T-helper 17 cell (primary cell): ENCODE measurements at places on chromosomes 3 and 15.

DNA sequence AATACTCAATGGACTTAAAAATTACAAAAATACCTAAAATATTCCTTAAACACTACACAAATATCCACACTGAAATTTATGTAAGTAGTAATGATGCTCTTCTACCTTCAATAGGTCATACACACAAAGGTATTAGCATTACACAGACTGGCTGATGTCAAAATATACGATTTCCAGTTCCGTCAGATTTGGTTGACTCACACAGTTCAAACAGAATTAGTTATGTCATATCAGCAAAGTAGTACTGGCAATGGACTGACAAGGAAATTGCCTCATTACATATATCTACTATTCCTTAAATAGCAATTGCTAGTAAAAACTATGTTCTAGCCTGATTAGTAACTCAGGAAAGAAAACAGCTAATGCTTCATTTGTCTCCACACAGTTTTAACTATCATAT, 70.8 kb downstream of the ADAM10 start:
- DNase-seq = no peak

GRCh38 chr3:112770032-112770626, 76.5 kb downstream of the CD200R1L start:
- DNase-seq = no peak

GRCh38 chr3:149489060-149489690, 14.7 kb downstream of the TM4SF4 start:
- no peak for DNase-seq

- DNase-seq = no peak
These were observed 205.6 kb downstream of the NECTIN3 start for GRCh38 chr3:111277226-111277625.

GRCh38 chr3:171950373-171950772, 89.0 kb upstream of the FNDC3B start:
- DNase-seq = no peak

GRCh38 chr15:94306700-94307650, 75.6 kb downstream of the MCTP2 start:
- no peak for DNase-seq
